IMR-90 (cell line): ENCODE measurements at places on chromosomes 11 and 22. TPM values are rescaled to one million over a fixed set of nuclear protein-coding genes. Genes with fewer than 3 reads are reported as not detected.

DNA sequence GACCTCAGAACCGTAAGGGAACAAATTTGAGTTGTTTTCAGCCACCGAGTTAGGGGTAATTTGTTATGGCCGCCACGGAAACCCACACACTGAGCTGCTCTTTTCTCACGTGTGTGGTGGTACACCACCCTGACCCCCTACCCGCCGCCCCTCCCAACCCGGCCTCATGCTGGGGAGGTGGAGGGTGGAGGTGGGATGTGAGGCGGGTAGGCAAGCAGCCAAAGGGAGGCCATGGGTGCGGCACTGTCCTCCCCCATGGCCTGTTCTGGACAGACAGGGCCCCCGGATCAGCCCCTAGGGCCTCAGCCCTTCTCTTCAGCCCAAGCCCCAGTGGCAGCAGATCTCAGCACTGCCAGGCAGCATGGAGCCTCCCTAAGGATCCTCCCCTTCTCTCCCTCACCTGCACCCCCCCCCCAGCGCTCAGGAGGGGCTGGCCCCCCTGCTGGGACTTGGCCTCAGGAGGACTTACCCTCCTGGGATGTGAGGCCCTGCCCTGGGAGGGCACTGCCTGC, 7.9 kb downstream of the PRR5 start:
- no peak overlapping the region for H3K4me3 ChIP-seq
- no peak overlapping the region for H3K27ac ChIP-seq
- H3K4me1 ChIP-seq, result peaks cover 7% of the 10 kb centered on the region
- H3K27me3 ChIP-seq, result no peaks in the 10 kb centered on the region

Gene SPI1
- not detected in 2 replicates for polyA plus RNA-seq

Gene GDPD5
- polyA plus RNA-seq, result 7.9 and 8.2 TPM in 2 replicates

Gene CNGA4
- 0.07 and 0.12 TPM in 2 replicates for polyA plus RNA-seq

Gene TH
- polyA plus RNA-seq, result 0.06 and 0.10 TPM in 2 replicates
